ENCODE measurements at places on chromosomes 16 and 17.

DNA sequence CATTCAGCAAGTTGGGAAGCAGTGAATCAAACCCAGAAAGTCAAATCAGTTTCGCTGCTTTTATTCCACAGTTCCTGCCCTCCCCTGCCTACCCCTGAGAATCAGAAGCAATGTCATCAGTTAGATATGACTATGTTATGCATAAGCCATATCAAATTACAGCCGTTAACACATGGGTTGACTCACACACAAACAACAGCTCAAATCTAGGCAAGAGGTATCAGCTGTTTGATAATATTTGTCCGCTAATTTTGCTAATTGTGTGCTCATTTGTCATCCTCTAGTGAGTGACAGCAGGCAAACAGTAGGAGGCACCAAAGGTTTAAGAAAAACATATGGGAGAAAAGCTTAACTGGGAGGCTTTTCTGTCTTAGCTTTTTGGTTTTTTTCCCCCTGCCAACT lies 327.4 kb upstream of the CCL2 start:
- DNase-seq = no peak

DNA sequence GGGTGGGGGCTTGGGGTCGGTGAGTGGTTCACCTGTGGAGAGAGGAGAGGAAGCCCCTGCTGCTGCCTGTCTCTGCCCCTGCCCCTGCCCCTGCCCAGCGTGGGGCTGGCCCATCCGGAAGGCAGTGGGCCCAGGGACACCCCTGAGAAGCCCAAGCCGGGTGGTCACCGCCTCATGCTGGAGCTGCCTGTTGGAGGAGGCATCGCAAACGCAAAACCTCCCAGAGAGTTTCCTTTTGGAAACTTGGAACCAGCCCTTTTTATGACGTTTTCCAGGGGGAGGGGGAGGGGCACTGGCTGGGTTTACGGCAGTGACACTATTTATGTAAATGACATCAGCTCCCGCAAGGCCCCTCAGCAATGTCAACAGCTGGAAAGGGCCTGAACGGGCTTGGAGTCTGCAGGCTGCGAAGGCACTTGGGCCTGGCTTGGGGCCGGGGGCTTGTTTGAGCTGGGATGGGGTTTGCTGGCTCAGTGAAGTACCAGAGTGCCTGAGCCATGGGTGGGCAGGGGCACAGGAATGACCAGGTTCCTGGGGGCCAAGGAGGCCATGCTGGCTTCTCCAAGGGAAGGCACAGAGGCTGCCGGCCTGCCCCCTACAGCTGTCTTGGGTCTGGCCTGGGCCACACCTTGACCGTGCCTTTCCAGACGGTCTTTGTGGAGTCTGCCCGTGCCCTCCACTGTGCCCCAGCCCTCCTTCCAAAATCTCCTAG lies 219.5 kb downstream of the NTN1 start:
- no peak for DNase-seq

- DNase-seq = peak; percentile 54
Measured at GRCh38 chr16:46932802-46933201, 40.7 kb downstream of the DNAJA2 start.

DNA sequence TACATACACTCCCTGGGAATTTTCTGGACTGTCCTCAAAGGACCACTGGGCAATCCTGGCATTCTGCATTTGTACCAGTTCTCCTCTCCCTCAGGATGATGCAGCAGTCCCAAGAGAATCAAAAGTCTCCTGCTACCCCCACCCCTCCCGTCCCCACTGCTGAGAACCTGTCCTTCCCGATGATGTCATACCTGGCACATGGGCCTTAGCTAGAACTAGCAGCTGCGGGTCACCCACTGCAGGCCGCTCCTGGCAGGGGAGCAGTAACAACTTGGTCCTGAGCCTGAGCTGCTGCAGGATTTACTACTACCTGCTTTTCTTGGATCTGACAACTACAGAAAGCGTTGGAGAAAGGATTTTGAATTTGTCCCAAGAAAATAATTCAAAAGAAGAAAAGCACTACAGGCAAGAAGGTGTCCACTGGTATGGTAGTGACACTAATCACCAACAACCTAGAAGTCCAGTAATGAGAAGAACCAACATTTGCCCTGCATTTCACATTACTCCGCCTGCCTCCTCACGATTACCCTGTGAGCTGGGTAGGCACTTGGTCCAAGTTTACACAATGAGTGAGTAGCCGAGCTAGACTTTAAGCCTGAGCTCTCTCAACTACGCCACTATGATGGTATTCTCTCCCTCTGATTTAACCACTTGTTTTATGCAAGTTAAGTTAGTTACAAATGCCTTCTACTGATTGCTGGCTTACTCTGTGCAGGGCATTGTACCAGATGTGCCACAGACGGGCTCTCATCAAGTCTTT lies 55.3 kb upstream of the ETV4 start:
- DNase-seq = no peak

- DNase-seq = no peak
Measured at GRCh38 chr16:81514041-81514559, 69.5 kb downstream of the CMIP start.
